Large intestine (tissue), 12 donors: ENCODE measurements at places on chromosomes 5 and 9. TPM values are rescaled to one million over a fixed set of nuclear protein-coding genes. Genes with fewer than 3 reads are reported as not detected.

GABRG2 gene
- 2.1 TPM for polyA plus RNA-seq

SLC34A1 gene
- not detected for polyA plus RNA-seq

PRUNE2 gene
- 68.1 TPM for polyA plus RNA-seq

LPCAT1 gene
- 14.8 TPM for polyA plus RNA-seq

PDCD1LG2 gene
- 0.60 TPM for polyA plus RNA-seq

IFNW1 gene
- polyA plus RNA-seq: 0.06 TPM

ANKRD34B gene
- polyA plus RNA-seq: not detected

C9orf50 gene
- 0.33 TPM for polyA plus RNA-seq

NINJ1 gene
- 78.7 TPM for polyA plus RNA-seq

TMOD1 gene
- polyA plus RNA-seq: 8.9 TPM
